Endothelial cell of coronary artery (primary cell): ENCODE measurements at places on chromosomes 5 and 9. TPM values are rescaled to one million over a fixed set of nuclear protein-coding genes. Genes with fewer than 3 reads are reported as not detected.

Gene CDC14B
- total RNA-seq = 1.1 and 5.2 TPM in 2 replicates

Gene STX17
- total RNA-seq = 9.6 and 12.8 TPM in 2 replicates

Gene CCDC183
- total RNA-seq = under 0.01 and 1.1 TPM in 2 replicates

Gene SHC3
- total RNA-seq = 7.6 and 9.4 TPM in 2 replicates

Gene C9orf152
- under 0.01 TPM in 1 of 2 replicates, not detected in the other for total RNA-seq

Gene KIF24
- total RNA-seq = 1.0 and 2.4 TPM in 2 replicates

Gene ZDHHC11
- total RNA-seq = 0.18 and 0.75 TPM in 2 replicates

Gene TMOD1
- total RNA-seq = 0.09 and 0.28 TPM in 2 replicates

Gene ARL14EPL
- 0.18 TPM in 1 of 2 replicates, not detected in the other for total RNA-seq

Gene SEMA6A
- total RNA-seq = 0.47 and 0.54 TPM in 2 replicates

Gene SLC35A4
- total RNA-seq = 18.4 and 19.8 TPM in 2 replicates

Gene SLC31A1
- 12.0 and 16.8 TPM in 2 replicates for total RNA-seq

Gene ARHGEF39
- 0.38 and 0.81 TPM in 2 replicates for total RNA-seq

Gene CCDC127
- 4.3 and 5.5 TPM in 2 replicates for total RNA-seq

Gene LIX1
- not detected in 2 replicates for total RNA-seq

Gene GCNT1
- total RNA-seq = 8.2 and 13.3 TPM in 2 replicates

Gene NME5
- 1.2 and 1.5 TPM in 2 replicates for total RNA-seq
